ENCODE measurements at places on chromosomes 1 and 21.

- DNase-seq = no peak
Measured at GRCh38 chr1:47417170-47418044, 1.3 kb downstream of the FOXE3 start.

DNA sequence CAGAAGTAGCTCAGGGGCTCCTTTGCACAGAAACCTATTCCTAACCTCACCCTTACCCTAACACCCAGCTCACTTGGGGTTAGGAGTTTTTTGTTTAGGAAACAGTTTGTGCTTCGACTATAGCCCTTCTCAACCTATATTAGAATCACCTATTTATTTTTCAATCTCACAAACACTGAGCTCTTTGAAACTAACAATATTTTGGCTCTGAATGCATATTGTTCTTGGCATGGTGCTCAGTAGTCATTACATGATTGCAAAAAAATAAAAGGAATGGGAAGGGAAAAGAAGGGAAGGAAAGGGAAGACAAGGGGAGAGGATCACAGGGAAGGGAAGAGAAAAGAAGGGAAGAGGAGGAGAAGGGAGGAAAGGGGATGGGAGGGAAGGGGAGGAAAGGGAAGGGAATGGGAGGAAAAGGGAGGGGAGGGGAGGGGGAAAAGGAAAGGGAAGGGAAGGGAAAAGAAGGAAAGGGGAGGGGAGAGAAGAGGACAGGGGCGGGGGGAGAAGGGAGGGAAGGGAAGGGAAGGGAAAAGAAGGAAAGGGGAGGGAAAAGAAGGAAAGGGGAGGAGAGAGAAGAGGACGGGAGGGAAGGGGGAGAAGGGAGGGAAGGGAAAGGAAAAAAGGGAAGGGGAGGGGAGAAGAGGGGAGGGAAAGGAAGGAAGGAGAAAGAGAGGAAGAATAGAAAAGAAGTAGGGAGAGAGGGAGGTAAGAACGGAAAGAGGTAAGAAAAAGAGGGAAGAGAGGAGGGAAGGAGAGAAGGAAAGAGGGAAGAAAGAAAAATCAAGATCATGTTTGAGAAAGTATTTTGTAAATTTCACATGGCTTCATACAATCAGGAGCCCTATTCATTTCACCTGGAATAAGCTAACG lies 484.1 kb upstream of the NFIA start:
- DNase-seq = no peak

DNA sequence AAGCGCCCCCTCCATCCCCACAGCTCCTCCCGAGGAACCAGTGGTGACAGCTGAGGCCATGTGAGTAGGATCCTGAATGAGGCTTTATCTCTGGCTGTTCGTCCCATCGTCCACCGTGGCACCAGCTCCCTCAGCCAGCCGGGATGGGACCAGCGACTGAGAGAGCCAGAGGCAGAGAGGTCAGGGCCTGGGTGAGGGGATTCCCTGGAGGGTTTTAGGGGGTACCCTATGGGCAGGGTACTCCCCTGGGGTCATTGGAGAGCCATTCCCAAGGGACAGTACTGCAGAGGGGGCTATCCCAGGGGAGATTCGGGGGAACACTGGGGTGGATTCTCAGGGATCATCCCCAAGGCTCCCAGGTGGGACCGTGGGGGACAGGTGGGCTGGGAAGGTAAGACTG lies 2.4 kb downstream of the TMEM125 start:
- no peak for DNase-seq

- DNase-seq = no peak
Measured at GRCh38 chr1:28392027-28392652, 22.6 kb downstream of the PHACTR4 start.

DNA sequence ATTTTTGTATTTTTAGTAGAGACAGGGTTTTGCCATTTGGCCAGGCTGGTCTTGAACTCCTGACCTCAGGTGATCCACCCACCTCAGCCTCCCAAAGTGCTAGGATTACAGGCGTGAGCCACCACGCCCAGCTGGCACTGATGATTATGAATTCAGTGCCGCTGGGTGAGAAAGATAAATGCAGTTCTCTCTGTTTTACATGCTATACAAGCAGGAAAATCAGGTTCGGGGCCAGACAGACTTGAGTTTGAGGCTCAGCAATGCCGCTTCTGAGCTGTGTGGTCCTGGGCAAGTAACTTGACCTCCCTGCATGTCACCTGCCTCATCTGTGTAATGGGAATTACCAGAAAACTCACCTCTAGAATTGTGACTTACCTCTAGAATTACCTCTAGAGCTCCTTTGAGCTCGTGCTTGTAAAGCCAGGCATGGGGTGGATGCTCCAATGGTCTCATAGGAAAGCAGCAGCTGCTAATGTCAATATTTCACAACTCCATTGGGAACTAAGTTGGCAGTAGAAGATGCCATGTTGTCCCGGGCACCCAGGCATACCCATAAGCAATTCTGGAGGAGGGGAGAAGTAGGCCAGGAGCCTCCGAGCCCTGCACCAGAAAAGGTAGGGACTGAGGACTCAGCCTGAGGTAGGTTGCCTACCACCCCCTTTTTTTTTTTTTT lies 119.8 kb upstream of the SLC25A33 start:
- no peak for DNase-seq

DNA sequence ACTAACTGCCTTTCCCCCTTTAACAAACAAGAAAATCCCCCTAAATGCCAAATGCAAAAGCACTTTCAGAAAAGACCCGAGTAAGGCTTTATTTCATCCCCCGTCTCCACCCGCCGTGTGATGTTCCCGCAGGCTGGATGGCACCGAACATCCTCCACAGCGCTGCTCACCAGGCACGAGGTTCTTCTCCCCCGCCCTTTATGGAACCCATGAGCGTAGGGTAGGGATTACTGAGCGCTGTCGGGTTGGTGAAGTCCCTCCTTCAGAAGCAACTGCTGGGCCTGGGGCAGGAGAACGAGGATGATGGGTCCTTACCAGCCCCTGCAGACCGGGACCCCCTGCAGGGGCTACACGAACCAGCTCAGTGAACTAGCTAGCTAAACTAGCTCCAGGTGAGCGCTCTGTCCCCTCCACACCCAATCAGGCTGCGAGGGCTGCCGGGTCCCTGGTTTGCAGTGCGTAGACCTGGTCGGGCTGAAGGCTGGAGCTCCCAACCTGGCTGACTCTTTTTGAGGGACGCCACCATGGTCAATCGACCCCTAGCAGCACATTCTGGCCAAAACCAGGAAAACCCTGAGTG lies 80.4 kb downstream of the ITPKB start:
- no peak for DNase-seq

DNA sequence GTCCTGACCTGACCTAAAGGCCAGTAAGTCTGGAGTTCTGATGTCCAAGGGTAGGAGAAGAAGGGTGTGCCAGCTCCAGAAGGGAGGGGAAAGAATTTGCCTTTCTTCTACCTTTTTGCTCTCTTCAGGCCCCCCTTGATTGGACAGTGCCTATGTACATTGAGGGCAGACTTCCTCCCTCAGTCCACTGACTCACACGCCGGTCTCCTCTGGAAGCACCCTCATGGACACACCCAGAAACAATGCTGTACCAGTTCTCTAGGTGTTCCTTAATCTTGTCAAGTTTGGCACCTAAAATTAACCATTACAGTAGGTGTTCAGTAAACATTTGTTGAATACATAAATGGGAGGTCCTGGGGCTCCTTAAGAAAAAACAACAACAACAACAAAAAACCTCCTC lies 51.0 kb upstream of the POU2F1 start:
- no peak for DNase-seq

- DNase-seq = no peak
Measured at GRCh38 chr1:19432943-19433718, 52.2 kb downstream of the CAPZB start.

DNA sequence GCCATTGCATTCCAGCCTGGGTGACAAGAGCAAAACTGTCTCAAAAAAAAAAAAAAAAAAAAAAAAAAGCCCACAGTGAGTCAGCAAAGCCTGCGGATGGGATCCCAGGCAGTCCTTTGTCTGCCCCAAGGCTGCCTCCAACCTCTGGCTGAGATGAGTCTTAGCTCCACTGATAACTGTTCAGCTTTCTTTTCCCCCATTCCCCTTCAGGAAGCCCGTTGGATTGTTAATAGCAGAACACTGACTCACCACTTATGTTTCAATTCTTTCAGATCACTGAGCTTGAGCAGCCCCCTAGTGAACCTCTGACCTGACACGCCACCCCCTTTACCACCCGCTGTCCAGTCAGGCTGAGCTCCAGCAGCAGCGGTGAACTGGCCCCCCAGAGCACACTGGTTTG lies 57.5 kb downstream of the ERG start:
- no peak for DNase-seq

GRCh38 chr1:1177452-1178206 lies 3.9 kb downstream of the TTLL10 start:
- no peak for DNase-seq

DNA sequence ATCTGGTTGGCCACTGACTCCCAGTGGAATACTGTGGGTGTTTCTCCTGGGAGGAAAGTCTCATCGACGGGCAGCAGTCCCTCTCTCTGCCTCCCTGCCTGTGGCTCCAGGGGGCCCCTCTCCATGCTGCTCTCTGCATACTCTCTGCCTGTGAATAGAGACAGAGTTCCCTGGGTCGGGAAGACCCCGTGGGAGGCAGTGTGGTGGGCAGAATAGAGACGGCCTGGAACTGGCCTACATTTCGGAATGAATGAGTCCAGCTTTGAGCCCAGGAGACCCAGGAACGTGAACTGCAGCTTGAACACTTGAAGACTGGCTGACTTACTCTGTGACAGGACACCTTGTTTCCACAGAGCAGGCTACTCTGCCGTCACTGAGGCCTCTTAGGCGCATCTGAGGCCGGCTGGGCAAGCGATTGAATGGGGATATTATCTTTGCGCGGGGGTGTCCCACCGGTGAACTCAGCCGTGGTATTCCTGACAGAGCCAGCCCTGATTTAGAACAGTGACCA lies 64.0 kb downstream of the KIF21B start:
- no peak for DNase-seq

- no peak for DNase-seq
Measured at GRCh38 chr1:203274603-203275381, 30.5 kb upstream of the BTG2 start.

GRCh38 chr1:170765712-170766330 lies 101.9 kb downstream of the PRRX1 start:
- DNase-seq = no peak

- no peak for DNase-seq
Measured at GRCh38 chr1:203769505-203770343, 4.7 kb downstream of the LAX1 start.

DNA sequence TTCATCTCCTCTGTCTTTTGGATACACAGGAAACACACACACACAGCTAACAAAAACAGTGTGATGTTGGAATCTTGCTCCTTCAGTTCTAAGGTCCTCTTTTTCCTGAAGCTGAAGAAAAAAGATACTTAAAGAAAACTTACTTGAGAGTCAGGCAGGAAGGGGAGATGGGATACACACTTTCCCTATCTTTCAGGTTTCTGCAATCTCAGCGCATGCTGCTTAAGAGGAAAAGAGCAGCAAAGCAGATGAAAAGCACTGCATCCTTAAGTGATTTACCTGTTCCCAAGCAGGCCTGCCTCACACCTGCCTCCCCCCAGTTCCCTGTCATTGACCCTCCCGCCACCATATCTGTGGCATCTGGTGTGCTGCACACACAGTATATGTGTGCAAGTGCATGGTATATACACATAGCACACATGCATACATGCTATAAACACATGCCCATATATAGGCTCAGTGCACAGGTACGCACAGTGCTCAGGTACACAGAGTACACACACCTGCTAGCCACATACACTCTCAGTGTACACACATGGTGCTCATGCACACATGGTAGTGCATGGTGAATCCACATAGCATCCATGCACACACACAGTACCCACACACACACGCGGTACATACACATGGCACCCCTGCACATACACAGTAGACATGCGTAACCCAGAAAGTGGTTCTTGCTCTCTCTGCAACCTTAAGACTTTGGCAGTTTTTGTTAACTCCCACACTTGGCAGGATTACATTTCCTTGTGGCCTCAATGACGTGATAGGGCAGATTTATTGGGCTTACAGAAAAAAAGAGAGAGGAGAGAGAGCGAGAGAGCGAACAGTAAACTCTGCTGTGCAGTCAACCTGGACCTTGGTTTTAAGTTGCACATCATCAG lies 166.9 kb downstream of the TOMM20 start:
- no peak for DNase-seq

DNA sequence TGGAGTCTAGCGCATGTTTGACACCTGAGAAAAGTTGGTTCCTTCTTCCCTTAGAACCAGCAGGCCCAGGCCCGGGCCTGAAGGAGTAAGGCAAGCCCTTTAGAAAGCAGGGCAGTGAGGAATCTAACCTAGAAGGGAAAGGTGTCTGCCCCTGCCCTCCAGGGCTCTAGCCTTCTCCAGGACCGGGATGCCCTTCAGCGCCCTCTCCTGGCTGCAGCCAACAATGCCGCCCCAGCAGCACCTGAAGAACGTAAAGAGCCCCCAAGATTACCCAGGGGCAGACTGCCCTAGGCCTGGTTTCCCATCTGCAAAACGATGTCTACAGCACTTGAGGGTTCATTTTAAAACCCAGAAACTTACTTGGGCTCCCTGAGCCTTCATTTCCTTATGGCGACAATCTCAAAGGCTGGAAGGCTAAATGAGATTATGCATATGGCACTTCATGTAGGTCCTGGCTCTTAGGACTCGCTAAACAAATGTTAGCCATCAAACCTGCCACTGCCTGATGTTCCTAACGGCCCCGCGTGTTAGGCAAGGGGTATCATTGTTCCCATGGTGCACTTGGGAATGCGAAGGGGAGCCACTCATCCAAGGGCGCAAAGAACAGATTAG lies 106.7 kb upstream of the KLHDC7A start:
- DNase-seq = no peak

GRCh38 chr1:24735509-24736375 lies 9.5 kb upstream of the CLIC4 start:
- no peak for DNase-seq

DNA sequence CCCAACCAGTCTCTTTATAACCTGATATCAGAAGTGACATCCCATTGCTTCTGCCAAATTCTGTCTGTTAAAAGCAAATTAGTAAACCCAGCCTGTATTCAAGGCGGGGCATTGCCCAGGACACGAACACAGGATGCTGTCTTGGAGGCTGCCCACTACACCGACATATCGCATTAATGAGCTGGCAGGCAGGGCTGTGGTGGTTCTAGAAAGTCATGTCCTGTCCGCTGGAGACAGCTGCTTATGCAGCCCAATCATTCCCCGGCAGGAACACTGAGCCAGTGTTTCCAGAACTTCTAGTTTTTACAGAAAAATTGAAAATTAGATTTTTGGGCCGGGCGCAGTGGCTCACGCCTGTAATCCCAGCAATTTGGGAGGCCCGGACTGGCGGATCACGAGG lies 19.3 kb downstream of the C1orf167 start:
- no peak for DNase-seq
